Skeletal muscle cell (primary cell): ENCODE measurements at places on chromosomes 11 and 22.
A peak's percentile ranks its signal among the peaks of the same experiment; 100 is the strongest.

GRCh38 chr11:44865866-44866272 lies 84.8 kb downstream of the TP53I11 start:
- no peak for DNase-seq

GRCh38 chr11:94088906-94089305 lies 39.7 kb upstream of the PANX1 start:
- no peak for DNase-seq

- no peak for DNase-seq
Measured at GRCh38 chr11:126363706-126364248, 8.3 kb downstream of the ST3GAL4 start.

- DNase-seq, result no peak
Measured at GRCh38 chr11:104738918-104739317, 159.3 kb downstream of the CASP12 start.

DNA sequence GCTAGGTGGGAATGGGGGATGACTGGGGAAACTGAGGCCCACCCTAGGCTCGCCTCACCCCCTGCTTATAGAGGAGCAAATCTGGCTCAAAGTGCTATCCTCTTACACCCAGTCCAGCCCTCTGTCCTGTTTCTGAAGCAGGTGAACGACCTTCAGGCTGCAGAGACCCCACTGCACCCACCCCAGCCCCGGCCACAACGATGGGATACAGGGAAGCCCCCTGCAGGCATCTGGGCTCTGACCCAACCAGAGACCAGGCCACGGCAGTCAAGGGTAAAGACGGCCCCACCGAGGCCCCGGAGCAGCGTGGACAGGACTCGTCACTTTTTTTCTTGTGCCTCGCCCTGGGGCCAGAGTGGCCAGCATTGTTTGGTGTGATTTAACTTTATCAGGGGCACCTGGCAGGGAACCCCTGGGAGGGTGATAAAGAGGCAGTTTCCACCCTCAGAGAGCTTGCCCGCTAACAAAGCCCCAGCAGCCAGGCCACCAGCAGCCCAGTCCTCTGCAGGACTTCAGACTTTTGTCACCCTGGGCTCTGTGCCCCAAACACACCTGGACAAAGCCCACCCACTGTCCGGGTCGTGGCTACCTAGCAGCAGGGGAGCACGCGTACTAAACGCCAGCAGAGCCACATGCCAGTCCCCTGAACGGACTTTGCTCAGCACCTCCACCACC lies 612.6 kb downstream of the TBC1D22A start:
- no peak for DNase-seq

DNA sequence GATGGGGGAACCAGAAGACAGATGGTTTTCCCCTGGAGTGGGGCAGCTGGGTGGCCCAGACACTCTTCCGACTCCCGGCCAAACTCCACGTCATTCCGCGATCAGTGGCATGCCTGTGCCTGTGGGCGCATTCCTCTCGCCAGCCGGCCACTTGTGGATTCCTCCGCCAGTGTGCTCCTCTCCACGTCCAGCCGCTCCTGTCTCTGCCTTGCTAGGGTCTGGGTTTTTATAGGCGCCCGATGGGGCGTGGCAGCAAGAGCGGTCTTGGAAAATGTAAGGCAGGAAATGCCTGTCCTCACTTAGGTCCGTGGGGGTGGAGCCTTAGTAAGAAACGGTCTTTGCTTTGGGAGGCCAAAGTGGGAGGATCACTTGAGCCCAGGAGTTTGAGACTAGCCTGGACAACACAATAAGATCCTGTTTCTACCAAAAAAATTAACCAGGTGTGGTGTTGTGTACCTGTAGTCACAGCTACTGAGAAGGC lies 81.6 kb upstream of the SEPTIN5 start:
- DNase-seq, result no peak

GRCh38 chr11:3665336-3666022 lies 5.7 kb downstream of the CHRNA10 start:
- no peak for DNase-seq

DNA sequence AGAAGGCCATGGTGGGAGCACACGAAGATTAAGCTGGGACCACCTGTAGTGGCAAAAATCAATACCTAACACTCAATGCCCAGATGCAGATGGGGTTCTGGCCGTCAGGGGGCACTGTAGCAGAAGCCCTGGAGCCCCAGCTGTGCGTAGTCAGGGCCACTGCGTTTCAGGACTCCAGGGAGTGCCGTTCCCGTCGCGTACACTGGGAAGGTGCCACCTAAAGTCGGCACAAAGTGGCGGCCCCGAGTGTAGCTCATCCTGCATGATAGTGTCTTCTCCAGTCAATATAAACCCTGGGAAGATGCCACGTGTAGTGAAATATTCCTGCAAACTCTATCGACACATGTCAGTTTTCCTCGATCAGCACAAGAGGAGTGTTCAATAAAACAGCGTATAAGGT lies 123.8 kb upstream of the NTM start:
- no peak for DNase-seq

- no peak for DNase-seq
Measured at GRCh38 chr11:36156161-36156816, 132.9 kb downstream of the COMMD9 start.

GRCh38 chr22:42314709-42315391 lies 44.4 kb upstream of the TCF20 start:
- no peak for DNase-seq

DNA sequence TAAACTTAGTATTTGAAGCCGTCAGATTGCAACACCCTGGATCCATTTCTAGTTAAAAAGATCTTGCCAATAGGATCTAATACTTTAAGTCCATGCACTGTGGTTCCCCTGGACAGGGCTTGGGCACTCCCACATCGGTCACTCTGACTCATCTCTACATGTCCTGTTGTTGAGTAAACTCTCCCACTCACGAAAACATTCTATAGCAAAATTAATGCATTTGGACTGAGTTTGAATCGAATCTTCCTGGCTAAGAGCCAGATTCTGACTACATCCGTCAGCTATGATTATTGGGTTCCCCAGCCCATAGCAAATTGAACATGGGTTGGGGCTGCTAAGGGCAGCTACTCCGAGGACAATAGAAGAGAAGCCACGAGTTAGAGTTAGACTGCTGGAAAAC lies 182.1 kb upstream of the SORL1-AS1 start:
- peak; percentile 96 for DNase-seq

- peak; percentile 57 for DNase-seq
Measured at GRCh38 chr11:103618528-103618927, 417.9 kb upstream of the DDI1 start.

- no peak for DNase-seq
Measured at GRCh38 chr11:120178561-120179056, 32.2 kb upstream of the OAF start.

DNA sequence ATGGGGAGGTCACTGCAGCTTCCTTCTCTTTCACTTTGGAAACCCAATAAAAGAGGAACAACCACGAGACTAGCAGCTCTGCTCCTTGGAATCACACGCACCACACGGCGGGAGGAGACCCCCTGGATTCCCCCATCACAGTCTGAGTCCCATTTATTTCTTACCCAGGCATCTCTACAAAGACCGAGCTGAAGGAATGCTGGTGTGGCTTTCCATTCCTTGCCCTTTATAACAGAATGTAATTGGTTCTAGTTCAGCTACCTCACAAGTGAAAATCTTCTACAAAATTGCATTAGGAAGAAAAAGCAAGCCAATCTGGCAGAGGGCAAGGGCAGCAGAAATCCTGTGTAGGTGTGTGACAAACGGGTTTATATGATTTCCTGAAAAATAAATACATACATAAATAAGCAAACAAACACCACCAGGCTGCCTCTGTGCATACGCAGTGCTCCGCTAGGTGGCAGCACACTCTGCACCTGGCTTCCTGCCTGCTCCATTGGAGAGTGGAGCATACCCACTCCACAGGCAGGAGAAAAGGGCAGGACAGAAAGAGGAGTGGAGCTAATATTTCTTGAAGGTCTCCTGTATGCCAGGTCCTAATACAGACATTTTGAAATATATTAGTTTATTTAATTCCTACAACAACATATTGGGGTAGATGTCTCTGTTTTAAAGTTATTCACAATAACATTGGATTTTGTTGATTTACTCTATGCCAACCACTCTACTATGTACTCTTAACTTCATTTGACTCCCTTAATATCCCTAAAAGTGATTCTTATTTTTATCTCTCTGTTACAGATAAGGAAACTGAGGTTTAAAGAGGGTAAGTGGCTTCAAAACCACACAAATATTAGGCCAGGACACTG lies 673.1 kb downstream of the KCNA4 start:
- DNase-seq, result no peak

DNA sequence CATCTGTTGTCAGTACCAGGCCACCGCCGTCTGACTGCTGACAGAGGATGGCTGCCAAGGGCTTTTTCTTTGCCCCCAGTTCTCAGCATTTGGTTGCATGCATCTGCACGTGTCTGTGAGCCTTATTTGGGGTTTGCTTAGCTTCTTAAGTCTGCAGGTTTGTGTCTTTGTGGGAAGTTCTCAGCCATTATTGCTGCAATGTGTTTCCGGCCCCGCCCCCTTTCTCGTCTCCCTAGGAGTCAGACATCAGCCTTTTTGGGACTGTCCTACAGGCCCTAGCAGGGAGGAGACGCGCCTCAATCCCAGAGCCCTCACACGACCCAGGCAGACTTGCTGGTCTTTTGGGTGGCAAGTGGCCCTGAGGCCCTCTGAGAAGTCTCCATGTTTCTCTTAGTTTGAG lies 8.0 kb downstream of the MOB2 start:
- DNase-seq, result no peak

DNA sequence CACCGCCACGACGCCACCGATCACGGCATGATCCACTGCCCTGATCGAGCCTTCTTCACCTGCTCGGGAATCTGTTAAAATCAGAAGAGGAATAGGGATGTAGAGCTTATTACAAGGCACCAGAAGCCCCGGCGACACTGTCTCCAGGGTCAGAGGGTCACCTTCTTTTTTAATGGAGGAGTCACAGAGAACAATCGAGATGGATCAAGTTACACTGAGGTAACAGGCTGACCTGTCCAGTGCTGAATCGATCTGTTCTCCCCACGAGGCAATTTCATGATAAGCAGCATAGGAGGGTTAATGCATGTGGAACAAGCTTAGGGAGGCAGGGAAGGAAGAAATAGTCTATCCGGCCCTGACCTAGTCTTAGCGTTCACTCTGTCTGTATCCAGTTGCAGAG lies 325.5 kb downstream of the CADM1 start:
- no peak for DNase-seq

GRCh38 chr11:34860034-34860433 lies 56.1 kb downstream of the APIP start:
- no peak for DNase-seq

GRCh38 chr11:45650166-45651095 lies 15.0 kb downstream of the CHST1 start:
- no peak for DNase-seq

DNA sequence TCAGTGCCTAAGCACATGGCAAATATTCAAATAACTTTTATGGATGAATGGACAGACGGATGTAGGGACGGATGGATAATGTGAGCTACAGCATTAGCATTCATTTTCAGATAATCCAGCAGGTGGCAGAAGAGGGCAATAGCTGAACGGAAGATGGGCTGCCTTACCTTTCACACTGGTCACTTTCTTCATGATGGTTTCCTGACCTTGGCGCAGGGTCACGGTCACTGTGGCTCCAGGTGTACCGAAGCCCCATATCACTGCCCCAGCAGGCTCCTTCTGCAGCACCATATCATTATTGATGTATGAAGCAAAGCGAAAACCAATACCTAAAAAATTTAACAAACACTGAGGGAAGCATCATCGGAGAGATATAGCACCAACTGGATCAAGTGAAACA lies 4.3 kb downstream of the SIAE start:
- DNase-seq, result no peak

DNA sequence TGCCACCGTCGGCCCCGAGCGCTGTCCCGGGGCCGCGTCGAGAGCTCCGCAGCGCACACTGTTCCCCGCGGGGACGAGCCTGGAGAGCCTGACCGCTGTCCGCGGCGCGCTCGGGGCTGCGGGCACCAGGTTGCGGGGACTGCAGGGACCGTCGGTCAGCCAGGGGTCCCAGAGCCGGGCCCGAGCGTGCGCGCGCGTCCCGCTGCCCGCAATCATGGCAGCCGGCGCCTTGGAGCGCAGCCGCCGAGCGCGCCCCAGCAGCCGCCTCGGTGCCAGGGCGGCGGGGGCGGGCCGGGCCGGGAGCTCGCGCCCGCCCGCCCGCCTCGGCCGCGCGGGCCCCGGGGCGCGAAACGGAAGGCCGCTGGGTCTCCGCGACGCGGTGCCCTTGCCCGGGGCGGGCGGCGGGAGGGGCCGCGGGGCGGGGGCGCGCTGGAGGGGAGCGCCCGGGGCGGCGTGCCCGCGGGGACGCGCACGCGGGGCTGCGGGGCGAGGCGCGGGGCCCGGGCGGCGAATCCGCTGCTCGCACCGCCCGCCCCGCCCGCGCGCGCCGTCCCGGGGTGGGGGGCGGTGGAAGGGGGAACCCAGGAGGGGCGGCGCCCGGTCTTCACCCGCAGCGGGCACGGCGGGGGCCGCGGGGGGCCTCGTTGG lies 79.4 kb upstream of the PPARA start:
- no peak for DNase-seq

GRCh38 chr11:13208921-13209320 lies 68.7 kb upstream of the BMAL1 start:
- no peak for DNase-seq

- DNase-seq, result no peak
Measured at GRCh38 chr11:21811572-21811971, 381.3 kb upstream of the ANO5 start.

DNA sequence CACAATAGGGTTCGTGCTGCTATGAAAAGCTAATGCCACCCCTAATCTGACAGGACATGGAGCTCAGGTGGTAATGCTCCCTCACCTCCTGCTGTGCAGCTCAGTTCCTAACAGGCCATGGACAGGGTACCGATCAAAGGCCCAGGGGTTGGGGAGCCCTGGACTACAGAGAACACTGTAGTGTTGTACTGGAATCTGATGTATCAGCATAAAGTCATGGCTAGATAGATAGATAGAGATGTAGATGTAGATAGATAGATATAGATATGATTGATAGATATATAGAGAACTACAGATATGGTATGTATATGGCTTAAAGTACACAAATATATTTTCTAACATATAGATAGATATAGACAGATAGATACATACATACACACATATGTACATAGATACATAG lies 112.3 kb upstream of the MPPED2 start:
- no peak for DNase-seq

DNA sequence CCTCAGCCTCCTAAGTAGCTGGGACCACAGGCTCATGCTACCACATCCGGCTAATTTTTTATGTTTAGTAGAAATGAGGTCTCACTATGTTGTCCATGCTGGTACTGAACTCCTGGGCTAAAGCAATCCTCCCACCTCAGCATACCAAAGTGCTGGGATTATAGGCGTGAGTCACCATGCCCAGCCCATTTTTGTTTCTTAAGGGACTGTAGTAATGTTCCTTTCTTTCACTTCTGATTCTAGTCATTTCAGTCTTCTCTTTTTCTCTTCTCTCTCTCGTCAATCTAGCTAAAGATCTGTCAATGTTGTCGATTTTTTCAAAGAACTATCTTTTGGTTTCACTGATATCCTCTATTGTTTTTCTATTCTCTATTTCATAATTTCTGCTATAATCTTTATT lies 111.0 kb upstream of the APOA1 start:
- no peak for DNase-seq

GRCh38 chr11:27973851-27974536 lies 134.0 kb downstream of the KIF18A start:
- no peak for DNase-seq
